T-helper 9 cell (primary cell): ENCODE measurements at places on chromosomes 12 and 14.

DNA sequence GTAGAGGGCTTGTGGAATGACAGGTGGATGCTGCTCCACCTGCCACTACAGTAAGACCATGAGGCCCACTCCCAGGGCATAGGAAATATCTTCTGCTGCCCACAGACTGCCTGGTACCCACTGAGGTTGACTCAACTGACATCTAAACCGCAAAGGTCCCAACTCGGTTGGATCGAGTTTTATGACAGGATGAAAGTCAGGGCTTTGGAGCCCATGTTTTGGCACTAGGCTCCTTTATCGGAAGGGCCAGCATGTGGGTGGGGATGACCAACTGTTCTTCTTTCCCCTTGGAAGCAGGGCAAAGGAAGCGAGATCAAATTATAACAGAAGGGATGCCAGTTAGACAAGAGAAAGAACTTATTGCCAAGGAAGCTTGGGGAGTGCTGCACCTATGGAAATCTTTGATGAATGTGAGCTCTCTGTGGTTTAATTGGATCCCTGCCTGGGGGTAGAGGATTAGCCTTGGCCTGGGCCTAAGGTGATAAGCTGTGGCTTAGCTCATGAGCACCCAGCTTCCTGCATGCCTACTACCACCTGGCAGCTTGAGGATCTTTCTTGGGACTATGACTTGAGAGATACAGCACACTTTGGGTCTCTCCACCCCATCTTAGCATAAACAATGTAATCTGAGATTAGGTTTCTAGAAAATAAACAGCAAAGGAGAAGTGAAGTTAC, 121.8 kb downstream of the KCNA5 start:
- no peak for DNase-seq

- DNase-seq = no peak
These were observed 56.5 kb upstream of the PPFIA2 start for GRCh38 chr12:81815611-81816010.

- DNase-seq = no peak
These were observed 92.9 kb downstream of the PELI2 start for GRCh38 chr14:56211084-56211483.

- DNase-seq = no peak
These were observed 17.9 kb upstream of the P2RX7 start for GRCh38 chr12:121114806-121115205.

GRCh38 chr12:108297424-108297823, 41.7 kb downstream of the CMKLR1 start:
- DNase-seq = no peak

GRCh38 chr12:57089271-57090245, 644 bp downstream of the NAB2 start:
- DNase-seq = peak; percentile 24

- no peak for DNase-seq
These were observed 2.3 kb downstream of the POLR3B start for GRCh38 chr12:106359646-106360399.

DNA sequence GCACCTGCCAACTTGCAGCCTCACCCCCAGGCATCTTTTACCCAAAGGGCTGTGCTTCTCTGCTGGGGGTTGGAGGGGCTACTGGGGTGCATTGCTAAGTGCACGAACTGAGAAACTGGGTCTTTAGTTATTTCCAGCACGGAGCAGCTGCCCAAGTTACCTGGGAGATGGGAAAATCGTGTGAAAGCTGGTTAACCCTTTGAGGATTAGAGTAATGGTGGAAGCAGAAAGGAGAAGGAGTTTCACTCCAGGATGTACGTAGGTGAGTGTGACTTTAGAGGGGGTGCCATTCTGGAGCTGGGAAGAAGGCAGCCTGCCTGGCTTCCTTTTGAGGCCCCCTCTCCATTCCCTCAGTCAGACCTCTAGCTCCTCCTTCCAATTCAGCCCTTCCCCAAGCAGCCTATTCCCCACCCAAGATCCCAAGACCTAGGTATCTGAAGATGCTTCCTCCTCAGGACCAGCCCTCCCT, 1.0 kb upstream of the ADCY6 start:
- DNase-seq = no peak

- no peak for DNase-seq
These were observed 266.9 kb upstream of the ATP2B1 start for GRCh38 chr12:89975574-89975973.

DNA sequence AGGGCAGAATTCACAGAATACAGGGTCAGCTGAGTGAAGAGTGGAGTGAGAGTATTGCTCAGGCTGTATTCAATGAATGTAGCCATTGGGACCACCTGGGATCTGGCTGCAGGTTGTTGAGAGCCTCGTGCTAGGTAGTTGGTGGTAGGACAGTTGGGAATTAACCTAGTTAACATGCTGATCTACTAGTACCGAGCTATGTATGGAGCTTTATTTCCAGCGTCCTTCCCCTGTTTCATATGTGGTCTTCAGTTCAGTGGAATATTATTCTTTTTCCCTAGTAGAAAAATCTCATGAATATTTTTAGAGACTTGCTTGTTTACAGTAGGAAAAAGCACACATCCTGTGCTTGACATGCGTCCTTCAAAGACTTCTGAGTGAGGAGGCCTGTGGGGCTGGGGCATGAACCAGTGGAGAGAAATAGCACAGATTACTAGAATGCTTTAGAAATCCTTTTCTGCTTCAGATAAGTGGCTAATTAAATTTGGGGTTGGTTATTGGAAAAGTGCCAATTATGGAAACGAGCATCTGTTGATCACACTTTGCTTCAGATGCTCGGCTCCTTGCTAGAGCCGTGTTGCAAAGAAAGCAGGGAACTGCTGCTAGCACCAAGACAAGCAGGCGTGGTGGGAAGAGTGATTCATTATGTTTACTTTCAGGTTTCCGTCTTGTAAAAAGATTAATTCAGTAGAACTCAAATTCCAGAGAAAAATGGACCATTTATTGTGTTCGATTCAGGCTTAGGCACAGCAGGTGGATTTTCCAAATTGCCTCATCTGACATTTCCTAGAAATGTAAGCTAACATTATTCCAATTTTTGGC, 53.6 kb downstream of the ARF6 start:
- DNase-seq = peak; percentile 2

DNA sequence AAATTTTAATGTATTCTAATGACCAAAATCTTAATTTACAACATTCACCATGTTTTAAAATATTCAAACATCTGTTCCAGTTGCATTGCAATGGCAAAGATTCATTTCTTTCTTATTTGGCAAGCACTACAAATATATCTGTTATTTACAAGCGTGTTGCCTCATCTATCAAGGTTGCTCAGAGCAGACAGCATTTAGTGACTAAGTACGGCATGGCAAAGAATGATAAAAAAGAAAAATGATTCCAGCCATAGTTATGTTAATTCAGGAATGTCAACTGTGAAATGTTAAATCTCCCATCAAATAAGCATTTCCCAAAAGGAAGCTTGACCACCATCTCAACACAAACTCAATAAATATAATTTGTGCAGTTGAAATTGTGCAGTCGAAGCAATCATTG, 312.1 kb downstream of the SEC23A start:
- no peak for DNase-seq

DNA sequence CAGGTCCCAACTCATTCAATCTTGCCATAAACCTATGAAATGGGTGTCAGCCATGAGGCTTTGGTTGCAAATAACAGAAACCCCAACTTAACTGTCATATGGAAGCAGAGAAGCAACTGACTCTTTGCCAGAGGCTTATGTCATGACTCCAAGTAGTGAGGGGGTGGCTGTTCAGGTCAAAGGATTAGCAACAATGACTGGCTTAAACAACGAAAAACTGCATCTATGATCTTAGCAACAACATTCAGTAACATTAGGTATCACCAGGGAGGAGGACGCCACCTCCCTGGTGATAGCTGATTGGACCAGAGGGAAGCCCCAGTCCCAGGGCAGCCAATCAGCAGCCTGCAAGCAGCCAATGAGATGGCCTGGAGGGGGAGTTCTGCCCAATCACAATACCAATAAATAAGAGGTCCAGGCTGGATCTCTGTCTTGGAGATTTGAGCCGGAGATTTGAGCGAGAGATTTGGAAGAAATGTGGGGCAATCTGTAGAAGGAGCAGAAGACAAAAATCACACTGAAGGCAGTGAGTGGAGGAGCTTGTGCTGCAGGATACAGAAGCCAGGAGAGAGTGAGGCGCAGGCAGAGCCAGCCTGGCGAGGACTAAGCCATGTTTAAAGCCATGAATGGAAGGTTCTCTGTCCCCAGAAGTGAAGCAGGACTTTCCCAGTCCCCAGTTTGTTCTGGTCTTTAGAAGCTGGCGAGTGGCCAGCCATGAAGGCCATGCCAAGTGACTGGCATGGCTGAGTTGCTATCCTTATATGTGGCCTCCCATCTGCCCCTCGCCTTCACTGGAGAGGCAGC, 93.3 kb downstream of the CALM1 start:
- DNase-seq = no peak

GRCh38 chr12:32577328-32577727, 101.8 kb upstream of the DNM1L start:
- DNase-seq = no peak

DNA sequence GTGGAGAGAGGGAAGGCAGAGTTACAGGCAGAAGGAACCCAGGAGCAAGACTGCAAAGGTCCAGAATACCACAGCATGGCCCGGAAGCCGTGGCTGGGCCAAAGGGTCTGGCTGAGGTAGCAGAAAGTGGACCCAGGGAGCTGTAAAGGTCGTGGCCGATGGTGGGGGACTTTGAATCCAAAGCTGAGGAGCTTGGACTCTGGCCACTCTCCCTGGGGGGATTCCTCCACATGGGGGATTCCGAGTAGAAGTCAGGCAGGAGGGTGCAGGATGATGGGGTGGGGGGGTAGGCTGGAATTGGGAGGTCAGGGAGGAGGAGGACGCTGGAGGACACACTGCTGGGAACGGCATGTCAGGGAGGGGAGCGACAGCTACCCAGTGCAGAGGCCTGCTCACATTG, 125.2 kb downstream of the GCH1 start:
- no peak for DNase-seq

DNA sequence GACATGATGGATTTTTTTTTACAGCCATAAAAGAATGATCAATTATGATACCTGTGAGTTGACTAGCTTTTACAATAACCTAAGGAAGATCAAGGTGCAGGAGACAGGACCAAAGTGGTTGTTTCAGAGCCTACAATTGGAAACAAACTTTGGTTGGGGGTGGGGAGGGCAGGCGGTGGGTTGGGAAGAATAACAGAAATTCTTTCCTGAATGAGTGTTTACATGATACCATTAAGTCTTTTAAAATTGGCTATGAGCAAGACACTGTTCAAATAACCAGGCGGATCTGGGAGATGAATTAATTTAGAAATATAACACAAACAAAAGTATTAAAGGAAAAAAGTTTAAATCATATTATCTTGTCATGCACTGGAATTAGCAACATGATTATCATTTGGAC, 7.2 kb downstream of the NFYB start:
- no peak for DNase-seq

GRCh38 chr12:57694459-57695019, 607 bp downstream of the OS9 start:
- no peak for DNase-seq
